Astrocyte (in vitro differentiated cells and primary cell): ENCODE measurements at places on chromosomes 11 and 22.

- no peak for DNase-seq
These were observed 34.1 kb downstream of the SERGEF start for GRCh38 chr11:17978553-17979287.

DNA sequence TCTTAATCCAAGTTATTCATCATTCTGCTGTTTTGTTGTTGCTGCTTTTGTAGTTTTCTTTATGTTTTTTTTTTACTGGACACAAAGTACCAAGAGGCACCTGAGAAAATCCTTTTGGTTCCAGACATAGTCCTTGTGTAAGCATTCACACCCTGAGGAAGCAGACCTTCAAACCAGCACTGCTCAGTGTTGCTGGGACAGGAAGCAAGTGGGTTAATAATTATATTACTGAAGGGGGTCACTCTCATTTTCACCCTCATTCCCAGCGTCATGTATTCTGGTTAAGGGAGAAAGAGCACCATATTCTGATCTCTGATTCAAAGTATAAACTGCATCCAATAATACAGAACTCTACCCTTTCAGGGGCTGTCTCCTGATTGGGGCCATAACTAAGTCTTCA is 5.9 kb upstream of the ALKBH3 start:
- DNase-seq = no peak

GRCh38 chr22:48517039-48518030 is 1310.3 kb downstream of the BRD1 start:
- DNase-seq = no peak

DNA sequence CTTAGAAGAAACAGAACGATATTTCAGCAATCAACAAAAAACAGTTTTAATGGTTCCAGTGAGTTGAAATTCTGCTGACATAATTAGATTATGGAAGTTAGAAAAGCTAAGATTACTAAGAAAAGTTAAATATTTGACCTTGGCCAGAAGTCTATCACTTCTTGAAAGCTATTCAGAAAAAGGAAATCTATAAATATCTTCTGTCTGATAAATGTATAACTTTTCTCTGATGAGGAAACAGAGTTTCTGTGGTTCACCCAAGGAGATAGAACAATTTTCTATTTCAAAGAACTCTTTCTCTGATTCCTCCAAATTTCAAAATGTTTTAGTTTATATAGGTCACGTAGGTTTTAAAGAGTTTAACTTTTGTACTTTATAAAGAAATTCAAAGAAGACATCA is 438.4 kb upstream of the CHORDC1 start:
- DNase-seq = no peak
